ENCODE measurements at places on chromosomes 13 and 19.

DNA sequence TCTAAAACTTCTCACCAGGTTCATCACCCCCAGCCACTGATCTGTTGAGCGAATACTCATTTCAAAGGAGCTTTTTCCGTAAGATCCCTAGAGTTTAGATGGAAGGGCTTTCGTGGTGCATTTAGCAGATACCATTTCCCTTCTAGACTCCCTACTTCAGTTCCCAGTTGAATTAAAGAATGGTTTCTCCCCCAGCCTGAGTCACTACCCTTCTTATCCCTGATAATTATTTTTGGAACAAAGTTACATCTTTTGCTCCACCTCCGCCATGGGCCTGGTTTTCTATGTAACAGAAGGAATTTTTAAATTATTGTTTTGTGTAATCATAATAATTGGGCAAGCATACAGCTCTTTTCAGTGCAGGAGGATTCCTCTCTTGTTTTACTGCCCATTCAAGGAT is 22.0 kb downstream of the USPL1 start:
- no peak for DNase-seq

- no peak for DNase-seq
These were observed 5.4 kb upstream of the LILRB5 start for GRCh38 chr19:54262470-54262869.

- DNase-seq, result no peak
These were observed 711.6 kb upstream of the SLITRK6 start for GRCh38 chr13:86510792-86511191.

GRCh38 chr13:91346062-91346461 is 1.4 kb upstream of the MIR17HG start:
- DNase-seq, result no peak

DNA sequence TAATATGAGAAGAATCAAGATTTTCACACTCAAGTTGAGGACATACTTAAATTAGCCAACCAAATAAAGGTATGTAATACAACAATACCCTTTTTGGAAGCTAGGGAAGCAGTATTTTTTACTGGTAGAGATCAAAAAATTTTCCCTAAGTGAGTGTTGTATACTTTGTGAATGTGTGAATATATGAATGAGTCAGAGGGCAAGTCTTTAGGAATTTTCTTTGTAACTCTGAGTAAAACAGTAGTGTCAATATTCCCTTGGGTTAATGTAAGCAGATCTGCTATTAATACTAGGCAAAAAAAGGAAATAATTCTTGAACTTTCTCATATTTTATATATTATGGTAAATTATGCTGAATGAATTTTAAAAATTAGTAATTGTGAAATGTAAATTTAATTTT is 1161.8 kb upstream of the MIR17HG start:
- no peak for DNase-seq

GRCh38 chr19:21335721-21336120 is 6.5 kb upstream of the ZNF708 start:
- no peak for DNase-seq

DNA sequence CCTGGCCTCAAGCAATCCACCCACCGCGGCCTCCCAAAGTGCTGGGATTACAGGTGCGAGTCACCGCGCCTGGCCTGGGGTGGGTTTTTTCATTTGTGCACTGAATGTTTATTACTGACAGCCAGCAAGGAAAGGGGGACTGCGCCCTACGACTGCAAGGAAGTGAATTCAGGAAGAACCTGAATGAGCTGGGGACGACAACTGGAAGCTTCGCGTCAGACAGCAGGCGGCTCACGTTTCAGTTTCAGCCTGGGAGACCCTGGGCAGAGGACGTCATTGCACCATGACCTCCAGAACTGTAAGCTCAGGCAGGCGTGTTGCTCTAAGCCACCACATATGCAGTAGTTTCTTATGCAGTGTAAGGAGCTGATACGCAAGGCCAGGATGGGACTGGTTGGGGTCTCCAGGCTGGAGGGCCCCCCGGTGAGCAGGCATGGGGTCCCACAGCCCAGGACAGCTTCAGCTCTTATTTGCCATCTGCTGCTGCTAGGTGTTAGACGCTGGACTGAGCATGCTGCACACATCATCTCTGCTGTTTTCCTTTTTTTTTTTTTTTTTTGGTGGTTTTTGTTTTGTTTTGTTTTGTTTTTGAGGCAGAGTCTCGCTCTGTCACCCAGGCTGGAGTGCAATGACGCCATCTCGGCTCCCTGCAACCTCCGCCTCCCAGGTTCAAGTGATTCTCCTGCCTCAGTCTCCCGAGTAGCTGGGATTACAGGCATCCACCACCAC is 66.6 kb downstream of the GADD45B start:
- no peak for DNase-seq

GRCh38 chr19:4090356-4091220 is 23.9 kb upstream of the ZBTB7A start:
- DNase-seq, result no peak

DNA sequence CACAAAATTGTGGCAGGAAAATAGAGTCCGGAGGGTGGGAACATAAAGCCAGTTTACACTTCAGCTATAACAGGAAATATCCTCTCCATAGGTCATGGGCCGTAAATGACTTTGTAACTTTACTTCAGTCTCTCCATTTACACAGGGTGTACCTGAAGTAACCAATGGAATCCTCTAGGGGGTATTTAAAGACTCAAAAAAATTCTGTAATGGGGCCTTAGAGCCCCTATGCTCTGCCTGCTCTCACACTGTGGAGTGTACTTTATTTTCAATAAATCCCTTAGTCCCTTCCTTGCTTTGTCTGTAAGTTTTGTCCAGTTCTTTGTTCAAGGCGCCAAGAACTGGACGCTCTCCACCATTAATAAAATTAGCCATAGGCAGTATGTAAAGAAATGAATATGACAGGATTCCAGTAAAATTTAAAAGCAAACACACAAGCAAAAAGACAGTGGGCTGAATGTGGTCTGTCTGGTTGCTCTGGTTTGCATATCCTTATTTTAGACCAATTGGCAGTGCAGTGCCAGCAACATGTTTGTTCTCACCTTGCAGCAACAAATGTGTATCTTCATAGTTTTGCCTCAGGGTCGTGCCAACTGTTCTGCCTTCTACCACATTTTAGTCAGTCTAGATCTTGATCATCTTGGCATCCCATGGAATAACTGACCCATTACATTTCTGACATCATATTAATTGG is 801.5 kb upstream of the SPRY2 start:
- no peak for DNase-seq

Data from hypothalamus (tissue), 51 donors.